ENCODE measurements at places on chromosomes 5 and 9. TPM values are rescaled to one million over a fixed set of nuclear protein-coding genes. Genes with fewer than 3 reads are reported as not detected.

The IPO11 gene
- total RNA-seq: 52.9 TPM

The HNRNPA0 gene
- total RNA-seq: 99.0 TPM

The NEURL1B gene
- 6.1 TPM for total RNA-seq

The THOC3 gene
- total RNA-seq: 89.0 TPM

The PRR16 gene
- not detected for total RNA-seq

The ZNF300 gene
- 12.4 TPM for total RNA-seq

The PGGT1B gene
- total RNA-seq: 41.2 TPM

The ERAP2 gene
- not detected for total RNA-seq

The OTULIN gene
- 33.7 TPM for total RNA-seq

The SPATA31D4 gene
- total RNA-seq: not detected

The C5orf46 gene
- not detected for total RNA-seq

The CTNND2 gene
- total RNA-seq: 39.4 TPM

The TERT gene
- total RNA-seq: 5.6 TPM

The WHRN gene
- 8.9 TPM for total RNA-seq
